NCI-H1105 treated with DMSO at 0.1 percent for 48 hours (cell line): ENCODE measurements at places on chromosomes 7 and 10.

DNA sequence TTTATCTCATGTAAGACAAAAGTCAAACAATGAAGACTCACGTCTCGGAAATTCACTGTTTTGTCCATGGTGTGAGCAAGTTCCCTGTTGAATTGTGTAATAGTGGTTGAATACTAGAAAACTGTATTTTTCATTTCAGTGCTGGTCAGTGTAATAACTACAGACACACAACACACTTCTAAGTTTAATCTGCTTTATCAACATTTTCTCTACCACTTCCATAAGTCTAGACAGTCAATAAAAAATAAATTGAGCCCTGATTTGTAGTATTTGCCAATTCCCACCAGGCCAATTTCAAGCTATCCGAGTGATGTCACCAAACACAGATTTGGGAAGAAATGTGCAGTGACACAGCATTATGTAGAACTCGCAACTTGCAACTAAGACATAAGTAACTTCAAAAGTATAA is 81.9 kb downstream of the GPR141 start:
- no peak for DNase-seq

DNA sequence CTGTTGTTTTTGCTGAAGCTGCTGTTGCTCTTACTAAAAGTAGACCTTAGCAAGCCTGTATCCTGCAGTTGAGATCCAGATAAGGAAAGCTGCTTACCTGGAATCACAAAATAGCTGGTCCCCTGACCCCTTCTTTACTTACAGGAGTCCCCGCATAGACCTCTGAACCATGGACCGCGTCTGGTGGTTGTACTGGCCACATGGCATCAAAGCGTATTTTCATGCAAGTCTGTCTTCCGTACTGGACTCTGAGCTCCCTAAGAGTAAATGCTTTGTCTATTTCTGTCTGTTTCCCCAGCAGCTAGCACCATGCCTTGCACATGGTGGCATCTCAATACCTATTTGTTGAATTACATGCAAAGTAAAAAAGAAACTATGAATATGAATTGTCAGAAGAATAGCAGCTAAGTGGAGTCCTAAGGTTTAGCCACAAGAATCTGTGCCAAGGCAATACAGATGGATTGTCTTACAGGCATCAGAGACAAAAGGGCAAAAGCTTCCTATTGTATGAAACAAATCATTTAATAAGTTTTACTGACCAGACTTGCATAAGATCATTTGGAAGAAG is 159.2 kb downstream of the PAXIP1 start:
- no peak for DNase-seq

GRCh38 chr10:71127104-71127503 is 85.3 kb upstream of the UNC5B start:
- no peak for DNase-seq

- no peak for DNase-seq
These were observed 193.5 kb upstream of the HDAC9 start for GRCh38 chr7:18302097-18302496.

- no peak for DNase-seq
These were observed 469.0 kb downstream of the TFEC start for GRCh38 chr7:115561335-115562110.

DNA sequence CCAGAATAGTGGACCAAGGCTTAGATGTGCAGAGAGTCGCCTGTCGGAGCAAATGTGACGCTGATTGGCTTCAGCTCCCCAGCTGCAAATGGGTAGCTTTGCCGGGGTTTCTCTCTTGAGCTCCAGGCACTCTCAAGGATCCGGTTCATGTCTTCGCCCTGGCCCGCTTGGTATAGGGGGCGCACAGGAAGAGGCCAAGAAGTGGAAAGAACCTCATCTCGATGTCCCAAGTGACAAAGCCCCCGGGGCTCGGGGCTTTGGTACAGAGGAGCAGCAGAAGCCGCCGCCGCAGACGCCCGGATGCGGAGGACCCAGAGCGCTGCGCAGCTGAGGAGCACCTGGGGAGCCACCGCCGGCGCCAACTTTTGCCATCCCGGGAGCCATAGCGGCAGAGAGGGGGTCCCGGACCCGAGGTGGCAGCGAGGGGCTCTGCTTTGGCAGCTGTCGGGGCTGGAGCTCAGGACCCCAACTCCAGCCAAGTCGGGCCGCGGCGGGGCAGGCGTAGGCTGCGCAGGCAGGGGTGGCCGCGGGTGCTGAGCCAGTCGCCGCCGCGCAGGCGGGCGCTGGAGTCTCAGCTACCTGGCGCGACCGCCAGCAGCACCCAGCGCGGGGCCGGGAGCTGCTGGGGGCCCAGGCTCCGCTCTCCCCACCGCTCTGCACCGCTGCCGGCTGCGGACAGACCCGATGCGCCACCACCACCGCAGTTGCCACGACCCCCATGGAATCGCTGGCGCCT is 466.6 kb downstream of the XPNPEP1 start:
- no peak for DNase-seq

GRCh38 chr10:88992921-88993524 is 2.4 kb downstream of the FAS start:
- no peak for DNase-seq

DNA sequence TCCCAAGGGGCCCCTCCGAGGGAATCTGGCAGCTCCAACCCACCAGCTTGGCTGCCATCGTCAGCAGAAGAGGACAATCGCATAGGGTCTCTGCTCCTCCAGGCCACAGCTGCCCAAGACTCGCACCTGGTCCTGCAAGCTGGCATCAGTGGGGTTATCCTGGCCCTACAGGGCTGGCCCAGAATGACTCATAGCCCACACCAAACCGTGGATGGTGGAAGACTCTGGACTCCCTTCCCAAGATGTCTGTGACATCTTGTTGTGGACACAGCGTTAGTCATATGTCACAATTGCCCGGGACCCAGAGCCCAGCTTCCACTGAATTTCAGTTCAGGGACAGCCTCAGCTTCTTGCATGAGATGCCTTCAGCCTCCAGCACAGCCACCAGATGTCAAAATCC is 91.5 kb upstream of the CUX1 start:
- no peak for DNase-seq

GRCh38 chr10:128551475-128551874 is 425.3 kb upstream of the MKI67 start:
- no peak for DNase-seq

- DNase-seq, result no peak
These were observed 676.8 kb downstream of the DNAJB9 start for GRCh38 chr7:109246330-109247077.

- DNase-seq, result peak; percentile 71
These were observed at the start of gene SNX10 for GRCh38 chr7:26291699-26292538. SNX10 (plus strand) TSS chr7:26291862; CDS start chr7:26346443, 54,581 bp downstream.

GRCh38 chr10:124586142-124586541 is 124.5 kb downstream of the LHPP start:
- DNase-seq, result no peak

- DNase-seq, result no peak
These were observed 57.7 kb upstream of the COMTD1 start for GRCh38 chr10:75293446-75293820.

DNA sequence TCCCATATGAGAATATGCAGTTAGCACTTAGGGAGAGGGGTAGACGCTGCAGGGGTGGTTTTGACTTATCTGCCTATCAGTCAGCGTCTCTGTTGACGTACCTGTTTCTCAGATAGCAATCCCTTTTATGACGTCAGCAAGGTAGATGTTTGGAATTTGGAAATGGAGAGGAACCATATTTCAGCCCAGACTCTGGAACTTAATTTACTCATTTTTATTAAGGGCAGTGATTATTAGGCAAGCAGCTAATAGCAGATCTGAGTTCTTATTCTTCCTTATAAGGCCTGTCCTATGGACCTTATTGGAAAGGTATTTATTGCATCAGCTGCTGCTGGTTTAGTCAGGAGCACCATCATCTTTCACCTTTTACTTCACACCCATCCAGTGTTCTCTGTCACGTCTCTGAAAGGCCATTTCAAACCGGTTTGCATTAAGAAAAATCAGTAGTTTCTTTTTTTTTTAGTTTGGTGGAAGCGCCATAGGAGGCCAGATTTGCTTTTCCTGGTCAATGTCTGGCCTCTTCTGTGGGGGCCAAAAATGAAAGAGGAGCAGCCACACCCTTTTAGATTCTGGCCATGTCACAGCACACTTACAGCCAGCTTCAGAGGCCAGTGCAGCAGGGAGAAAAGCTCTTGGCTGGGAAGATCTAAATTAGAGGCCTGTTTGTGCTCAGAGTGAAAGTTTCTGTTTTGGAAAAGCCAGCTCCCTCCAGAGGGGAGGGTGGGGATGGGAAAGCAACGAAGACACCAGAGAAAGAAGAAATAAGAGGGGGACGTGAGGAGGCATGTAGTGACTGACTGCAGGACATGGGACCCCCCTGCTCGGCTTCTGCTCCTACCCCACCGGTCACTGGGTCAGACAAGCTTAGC is 146.3 kb downstream of the TCF7L2 start:
- no peak for DNase-seq

DNA sequence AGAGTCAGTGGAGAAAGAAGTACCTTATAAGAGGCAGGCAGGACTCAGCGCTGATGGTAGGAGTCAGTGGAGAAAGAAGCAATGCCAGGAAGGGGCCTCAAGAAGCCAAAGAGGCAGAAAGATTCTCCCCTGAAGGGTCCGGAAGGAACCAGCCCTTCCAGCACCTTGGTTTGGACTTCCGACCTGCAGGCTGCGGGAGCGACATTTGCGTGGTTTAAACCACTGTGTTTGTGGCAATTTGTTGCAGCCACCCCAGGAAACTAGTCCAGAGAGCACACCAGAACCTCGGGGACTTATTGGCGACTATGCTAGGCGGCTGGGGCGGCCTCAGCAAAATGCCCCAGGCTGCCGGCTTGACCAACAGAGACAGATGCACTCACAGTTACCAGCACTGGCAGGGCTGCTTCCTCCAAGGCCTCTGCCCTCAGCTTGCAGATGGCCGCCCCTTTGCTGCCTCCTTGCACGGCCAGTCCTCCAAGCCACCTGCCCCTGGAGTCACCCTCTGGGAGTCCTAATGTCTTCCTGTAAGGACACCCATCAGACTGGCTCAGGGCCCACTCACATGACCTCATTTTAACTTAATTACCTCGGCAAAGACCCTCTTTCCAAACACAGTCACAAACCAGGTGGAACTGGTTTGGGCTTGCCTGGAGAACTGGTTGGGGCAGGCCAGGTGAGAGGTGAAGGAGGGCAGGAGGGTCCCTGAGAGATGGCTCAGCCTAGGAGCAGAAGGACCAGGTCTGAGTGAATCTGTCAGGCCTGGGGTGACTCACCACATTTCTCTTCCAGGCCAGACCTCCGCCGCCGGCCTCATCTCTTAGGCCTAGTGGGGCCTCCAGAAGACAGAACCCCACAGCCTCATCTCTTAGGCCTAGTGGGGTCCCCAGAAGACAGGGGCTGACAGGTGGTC is 26.1 kb downstream of the CALML3 start:
- DNase-seq, result peak; percentile 65

DNA sequence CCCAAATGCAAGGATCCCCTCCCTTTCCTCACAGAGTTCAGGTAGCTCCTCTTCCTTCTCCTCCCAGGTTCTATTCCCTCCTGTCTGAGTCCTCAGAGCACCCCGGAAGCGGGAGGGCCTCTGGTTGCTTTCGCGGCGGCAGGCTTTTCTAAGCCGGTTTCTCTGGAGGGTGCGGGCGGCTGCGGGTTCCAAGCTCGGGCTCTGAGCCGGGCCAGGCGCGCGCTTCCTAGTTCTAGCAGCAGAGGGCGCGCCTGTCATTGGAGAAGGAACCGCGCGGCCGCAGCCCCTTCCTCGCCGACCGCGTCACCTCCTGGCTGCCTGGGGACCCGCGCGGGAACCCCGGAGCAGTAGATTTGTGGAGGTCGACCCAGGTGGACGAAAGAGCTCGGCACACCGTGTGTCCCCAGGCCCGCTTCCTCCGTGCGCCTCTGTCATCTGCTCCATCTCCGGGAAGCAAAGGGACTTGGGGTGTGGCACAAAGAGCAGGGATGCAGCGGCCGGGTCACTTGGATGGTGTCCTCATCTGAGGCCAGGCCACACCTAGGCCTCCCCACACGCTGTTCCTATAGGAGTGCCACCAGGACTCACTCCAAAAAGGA is 389.0 kb upstream of the PODXL start:
- peak; percentile 62 for DNase-seq

DNA sequence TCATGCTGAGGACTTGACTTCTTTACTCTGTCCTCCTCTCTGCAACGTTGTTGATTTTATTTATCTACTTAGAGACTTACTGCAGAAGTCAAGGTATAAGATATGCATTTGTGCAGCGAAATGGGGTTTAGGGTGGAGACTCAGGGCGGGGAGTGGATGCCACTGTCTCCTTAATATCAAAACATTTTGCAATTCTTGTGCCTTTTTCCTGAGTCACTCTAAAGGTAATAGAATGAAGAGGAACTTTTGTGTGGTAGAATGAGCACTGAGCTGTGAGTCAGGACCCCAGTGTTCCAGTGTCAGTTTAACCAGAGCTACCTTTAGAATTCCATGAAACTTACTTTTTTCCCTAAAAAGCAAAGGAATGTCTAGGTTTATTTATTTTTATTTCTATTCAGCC is 78.2 kb downstream of the VTI1A start:
- no peak for DNase-seq

DNA sequence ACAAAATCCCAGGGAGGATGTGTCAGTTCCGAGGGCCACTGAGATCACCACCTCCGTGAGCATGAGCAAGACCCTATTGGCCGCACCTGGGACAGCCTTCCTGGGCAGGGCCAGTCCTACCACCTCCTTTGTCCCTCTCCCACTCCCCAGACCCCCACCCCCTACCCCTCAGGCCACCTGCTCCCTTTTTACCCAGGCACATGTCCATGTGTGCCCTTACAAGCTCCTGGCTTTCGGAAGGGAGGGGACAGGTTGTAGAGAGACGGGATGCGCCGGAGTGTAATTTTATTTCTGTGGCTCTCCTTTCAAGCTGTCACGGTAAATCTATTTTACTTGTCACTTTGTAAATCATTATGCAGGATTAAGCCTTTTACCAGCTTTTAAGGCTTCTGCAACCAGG is 20.9 kb downstream of the ZMIZ1 start:
- no peak for DNase-seq

DNA sequence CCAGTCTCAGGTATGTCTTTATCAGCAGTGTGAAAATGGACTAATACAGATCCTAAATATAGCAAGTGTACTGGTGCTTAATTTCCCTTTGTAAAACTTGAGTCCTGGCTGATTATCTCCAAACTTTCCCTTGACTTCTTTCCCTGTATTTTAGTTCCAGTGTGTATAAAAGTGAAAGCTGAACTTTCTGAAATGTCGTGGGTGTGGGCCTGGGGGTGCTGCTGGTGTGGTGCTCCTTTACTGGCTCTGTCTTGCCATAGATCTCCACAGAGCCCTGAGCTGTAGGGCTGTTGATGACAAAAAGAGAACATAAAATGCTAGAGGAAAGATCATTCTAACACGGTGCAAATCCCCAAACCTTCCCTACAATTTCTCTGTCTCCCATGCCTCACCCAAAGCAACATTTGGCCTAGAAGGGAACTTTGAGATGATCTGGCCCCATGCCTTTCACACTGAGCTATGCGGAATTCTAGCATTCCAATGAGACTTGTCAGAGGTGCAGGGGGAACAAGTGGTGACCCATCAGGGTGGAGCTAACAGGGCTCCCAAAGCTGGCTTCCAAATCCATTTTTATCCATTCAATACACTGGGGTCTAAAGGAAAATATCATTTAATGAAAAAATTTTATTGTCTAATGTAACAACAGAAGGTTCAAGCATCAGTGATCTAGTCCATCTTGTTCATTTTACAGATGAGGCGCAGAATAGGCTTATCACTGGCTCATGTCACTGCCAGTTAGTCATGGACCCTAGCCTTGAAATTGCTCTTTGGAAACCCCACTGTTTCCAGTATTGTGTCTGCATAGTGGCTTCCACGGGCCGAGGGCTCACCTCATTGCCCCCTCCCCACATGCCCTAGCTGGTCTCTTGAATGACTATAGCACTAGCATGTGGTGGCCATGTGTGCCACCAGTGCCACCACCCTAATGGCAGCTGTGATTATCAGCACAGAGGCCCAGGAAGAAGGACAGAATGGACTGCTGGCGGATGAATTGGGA is 1000.9 kb downstream of the LRMDA start:
- DNase-seq, result no peak
